Aorta (tissue), 5 donors: ENCODE measurements at places on chromosomes 2 and 18.

GRCh38 chr2:207051385-207051965 lies 112.2 kb downstream of the CPO start:
- no peaks in the 10 kb centered on the region for H3K4me1 ChIP-seq
- DNase-seq: no peak
- no peak overlapping the region for H3K27ac ChIP-seq
- H3K36me3 ChIP-seq: no peaks in the 10 kb centered on the region
- H3K4me3 ChIP-seq: no peak overlapping the region

GRCh38 chr18:58183226-58183625 lies 139.2 kb downstream of the NEDD4L start:
- no peak for DNase-seq
- no peak overlapping the region for H3K4me3 ChIP-seq
- no peak overlapping the region for H3K27ac ChIP-seq
- no peaks in the 10 kb centered on the region for H3K4me1 ChIP-seq
- H3K27me3 ChIP-seq: no peaks in the 10 kb centered on the region

DNA sequence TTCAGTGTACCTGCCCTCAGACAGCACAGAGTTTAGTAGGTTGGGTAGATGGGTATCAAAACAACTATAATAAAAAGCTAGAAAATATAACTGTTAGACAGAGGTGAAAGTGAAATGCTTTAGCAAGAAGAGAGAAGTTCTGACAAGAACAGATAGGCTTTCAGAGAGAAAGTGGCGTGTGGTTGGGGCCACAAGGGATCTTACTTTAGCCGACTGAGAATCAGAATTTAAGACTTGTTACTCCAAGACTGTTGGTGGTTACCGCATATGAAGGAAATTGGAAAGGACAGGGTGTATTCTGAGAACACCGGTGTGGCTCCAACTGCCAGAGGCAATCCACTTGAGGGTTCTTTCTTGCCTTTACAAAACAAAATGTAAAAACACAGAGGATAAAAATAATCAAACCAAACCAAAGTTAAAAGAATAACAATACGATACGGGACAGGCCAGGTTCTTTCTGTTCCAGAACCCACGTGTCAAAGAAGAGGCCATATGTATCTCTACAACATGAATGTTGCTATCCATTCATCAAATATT lies 44.4 kb upstream of the AGPS start:
- H3K36me3 ChIP-seq: no peaks in the 10 kb centered on the region
- no peaks in the 10 kb centered on the region for H3K27me3 ChIP-seq
- H3K4me3 ChIP-seq: no peak overlapping the region

DNA sequence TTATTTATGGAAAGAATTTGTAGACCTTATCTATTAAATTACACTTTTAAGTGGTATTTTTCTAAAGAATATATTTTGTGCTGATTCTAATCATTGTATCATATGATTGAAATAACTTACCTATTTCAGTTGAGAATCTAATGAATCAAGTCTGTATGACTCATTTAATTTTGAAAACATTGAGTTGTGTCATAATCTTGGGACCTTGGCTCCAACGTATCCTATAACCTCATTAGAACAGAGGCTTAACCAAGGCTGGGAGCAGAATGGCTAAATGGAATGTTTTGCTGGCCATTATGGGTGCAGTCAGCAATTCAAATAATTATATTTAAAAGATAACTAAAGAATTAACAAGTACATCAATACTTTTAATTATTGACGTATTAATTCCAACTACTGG lies 19.6 kb upstream of the GULP1 start:
- no peak overlapping the region for H3K27ac ChIP-seq
- peaks cover 2% of the 10 kb centered on the region for H3K4me1 ChIP-seq
- H3K4me3 ChIP-seq: no peak overlapping the region
- no peaks in the 10 kb centered on the region for H3K27me3 ChIP-seq

GRCh38 chr2:235723371-235723770 lies 229.5 kb downstream of the AGAP1 start:
- no peak overlapping the region for H3K27ac ChIP-seq
- no peaks in the 10 kb centered on the region for H3K4me1 ChIP-seq

DNA sequence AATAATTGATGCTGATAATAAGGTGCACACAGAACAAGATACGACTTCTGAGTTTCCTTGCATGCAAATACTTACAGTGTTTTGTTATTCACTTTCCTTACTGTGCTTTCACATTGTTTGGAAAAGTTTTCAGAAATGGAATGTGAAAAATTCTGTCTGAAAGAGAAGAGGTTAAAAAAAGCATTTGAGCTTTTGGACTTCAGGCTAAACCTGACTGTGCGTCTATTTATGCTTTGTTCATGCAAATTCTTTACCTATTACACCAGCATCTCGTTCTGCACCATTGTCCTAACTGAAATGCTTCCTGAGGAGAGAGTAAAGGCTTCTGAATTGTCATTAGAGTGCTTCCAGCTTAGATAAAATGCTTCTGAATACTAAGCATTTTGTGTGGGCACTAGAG lies 61.4 kb downstream of the LHCGR start:
- no peaks in the 10 kb centered on the region for H3K27me3 ChIP-seq
- no peaks in the 10 kb centered on the region for H3K36me3 ChIP-seq
- H3K4me3 ChIP-seq: no peak overlapping the region
- H3K27ac ChIP-seq: no peak overlapping the region
- DNase-seq: no peak
- no peaks in the 10 kb centered on the region for H3K4me1 ChIP-seq

- no peak overlapping the region for H3K27ac ChIP-seq
- H3K4me1 ChIP-seq: no peaks in the 10 kb centered on the region
- no peaks in the 10 kb centered on the region for H3K27me3 ChIP-seq
- no peaks in the 10 kb centered on the region for H3K36me3 ChIP-seq
- H3K4me3 ChIP-seq: no peak overlapping the region
These were observed 394.7 kb downstream of the FBXO15 start for GRCh38 chr18:73752965-73753364.

- no peak for DNase-seq
- no peak overlapping the region for H3K27ac ChIP-seq
- no peak overlapping the region for H3K4me3 ChIP-seq
These were observed 3.6 kb downstream of the B3GNT2 start for GRCh38 chr2:62199392-62200125.

- no peak for DNase-seq
- no peaks in the 10 kb centered on the region for H3K36me3 ChIP-seq
- H3K27ac ChIP-seq: no peak overlapping the region
- H3K4me3 ChIP-seq: no peak overlapping the region
- no peaks in the 10 kb centered on the region for H3K4me1 ChIP-seq
These were observed 28.0 kb upstream of the ARHGEF4 start for GRCh38 chr2:130808482-130809268.

GRCh38 chr2:123870206-123870880 lies 154.7 kb upstream of the CNTNAP5 start:
- no peaks in the 10 kb centered on the region for H3K27me3 ChIP-seq
- H3K36me3 ChIP-seq: no peaks in the 10 kb centered on the region
- no peak for DNase-seq
- H3K4me3 ChIP-seq: no peak overlapping the region
- H3K27ac ChIP-seq: no peak overlapping the region
